Natural killer cell treated with Interleukin-12 subunit alpha and Interleukin-12 subunit beta and Interleukin-15 and Interleukin-18, amount 100 ng/mL, for 72 hours (primary cell): ENCODE measurements at places on chromosomes 12 and 14. TPM values are rescaled to one million over a fixed set of nuclear protein-coding genes. Genes with fewer than 3 reads are reported as not detected.

PAPLN gene
- 0.47 TPM for total RNA-seq

SELPLG gene
- 26.5 TPM for total RNA-seq

- DNase-seq = no peak
These were observed 107.0 kb downstream of the MGST1 start for GRCh38 chr12:16454481-16454880.

DNA sequence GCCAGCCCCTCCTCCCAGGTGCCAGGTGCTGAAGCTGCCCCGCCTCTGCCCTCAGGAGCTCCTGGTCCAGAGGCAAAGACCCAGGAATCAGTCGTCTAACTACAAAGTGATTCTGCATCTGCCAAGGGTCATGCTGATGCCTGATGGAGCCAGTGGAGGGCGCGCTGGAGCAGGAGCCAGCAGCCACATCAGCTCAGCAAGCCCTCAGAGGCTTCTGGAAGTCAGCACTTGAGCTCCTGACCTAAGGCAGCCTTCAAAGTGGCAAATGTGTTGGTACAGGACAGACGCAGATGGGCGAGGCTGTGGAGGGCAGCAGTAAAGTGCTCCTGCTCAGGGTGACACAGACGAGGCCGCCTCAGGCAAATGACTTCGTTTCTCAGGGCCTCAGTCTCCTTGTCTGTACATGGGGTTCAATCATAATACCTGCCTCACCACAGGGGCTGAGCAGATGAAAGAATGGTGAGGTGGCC lies 10.9 kb downstream of the C12orf43 start:
- DNase-seq = no peak

AHNAK2 gene
- total RNA-seq = not detected

NUP107 gene
- total RNA-seq = 111 TPM

- no peak for DNase-seq
These were observed 774 bp downstream of the SERPINA11 start for GRCh38 chr14:94451826-94452225.

CCDC184 gene
- total RNA-seq = 0.86 TPM

- no peak for DNase-seq
These were observed 45.0 kb downstream of the TRAFD1 start for GRCh38 chr12:112170376-112170775.

RNFT2 gene
- total RNA-seq = 17.2 TPM

OR6C2 gene
- not detected for total RNA-seq
